ENCODE measurements at places on chromosomes 3 and 15.

- DNase-seq: no peak
Observed at GRCh38 chr3:143445118-143445517, 325.5 kb downstream of the CHST2 start.

DNA sequence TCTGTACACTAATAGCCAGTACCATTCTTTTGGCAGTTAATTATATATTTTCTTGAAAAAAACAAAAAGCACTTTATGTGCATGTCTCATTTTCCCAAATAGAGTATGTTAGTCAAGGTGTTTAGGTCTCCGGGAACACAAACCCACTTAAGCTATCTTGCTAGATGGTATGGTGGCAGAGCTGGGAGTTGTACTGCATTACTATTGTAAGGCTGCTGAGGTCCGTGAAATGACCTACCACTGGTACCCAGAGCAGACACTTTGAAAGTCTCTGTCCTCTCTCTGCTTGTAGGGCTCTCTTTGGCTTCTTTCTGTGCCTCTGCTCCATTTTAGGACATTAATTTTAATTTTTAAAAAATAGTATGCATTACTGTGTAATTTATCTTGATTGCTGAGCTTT, 8.8 kb downstream of the TMOD3 start:
- no peak for DNase-seq

GRCh38 chr3:67605377-67605776, 49.0 kb downstream of the SUCLG2 start:
- no peak for DNase-seq

GRCh38 chr3:61681636-61682035, 120.3 kb downstream of the PTPRG start:
- no peak for DNase-seq

- no peak for DNase-seq
Observed at GRCh38 chr3:45506751-45507391, 87.7 kb upstream of the LIMD1 start.

- peak; percentile 25 for DNase-seq
Observed at GRCh38 chr3:176633511-176633910, 563.8 kb downstream of the TBL1XR1 start.

- DNase-seq: no peak
Observed at GRCh38 chr3:114411811-114412803, 118.3 kb downstream of the TIGIT start.

DNA sequence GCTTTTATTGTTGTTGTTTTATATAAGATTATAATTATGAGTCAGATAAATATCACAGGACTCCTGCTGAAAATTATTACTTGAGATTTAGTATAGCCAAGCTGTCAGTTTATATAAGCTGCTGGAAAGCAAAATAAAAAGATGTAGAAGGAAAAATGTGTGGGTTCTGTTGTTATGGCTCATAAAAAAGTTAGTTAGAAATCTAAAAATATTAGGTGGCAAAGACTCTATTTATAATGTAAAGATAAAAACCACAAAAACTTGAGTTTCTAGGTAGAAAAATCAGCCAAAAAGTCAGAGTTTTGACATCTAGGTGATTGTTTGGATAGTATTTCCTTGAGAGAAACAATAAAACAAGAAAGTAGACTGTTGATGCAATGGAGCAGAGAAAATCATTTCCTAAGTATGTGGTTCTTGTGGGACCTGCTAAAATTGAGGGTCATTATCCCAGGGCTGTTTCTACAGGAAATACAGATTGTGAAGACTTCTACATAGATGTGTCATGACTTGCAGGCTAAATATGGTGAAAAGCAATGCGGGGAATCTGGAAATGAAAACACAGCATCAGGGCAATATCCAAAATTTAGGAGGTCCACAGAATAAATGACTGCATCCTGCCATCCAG, 1109.6 kb upstream of the CADM2 start:
- no peak for DNase-seq

GRCh38 chr3:125123451-125124305, 67.9 kb upstream of the HEG1 start:
- DNase-seq: peak; percentile 65

DNA sequence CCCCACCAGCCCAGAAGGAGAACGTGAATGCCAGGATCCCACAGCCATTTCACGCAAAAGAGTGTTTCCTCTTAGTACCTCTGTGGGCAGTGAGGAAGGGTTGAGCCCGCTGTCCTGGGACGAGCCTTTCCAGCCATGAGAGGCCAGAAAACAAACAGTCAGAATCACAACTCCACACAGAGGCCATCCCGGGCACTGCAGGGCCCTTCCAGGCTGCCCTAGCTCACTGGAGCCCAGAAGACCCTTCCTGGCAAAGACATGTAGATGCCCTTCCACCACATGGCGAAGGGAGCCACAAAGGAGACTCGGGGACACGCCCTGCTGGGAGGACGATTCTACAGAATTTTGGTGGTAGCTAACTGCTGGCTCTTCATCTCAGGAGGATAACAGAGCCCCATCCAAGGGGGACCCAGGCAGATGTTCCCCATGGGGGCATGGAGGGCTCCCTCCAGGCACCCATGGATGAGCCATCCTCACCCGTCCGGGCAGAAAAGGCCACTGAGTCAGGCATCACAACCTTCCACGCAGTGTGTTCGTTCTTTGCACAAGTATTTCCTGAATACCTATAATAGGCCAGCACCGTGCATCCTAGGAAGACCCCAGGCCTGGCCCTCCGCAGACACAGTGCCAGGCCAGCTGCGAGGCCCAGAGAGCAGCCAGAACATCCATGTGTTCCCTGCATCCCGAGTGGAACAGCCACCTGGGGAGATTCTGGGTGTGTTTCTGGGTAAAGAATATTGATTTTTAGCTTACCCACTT, 47.2 kb downstream of the SLC12A8 start:
- DNase-seq: peak; percentile 39

DNA sequence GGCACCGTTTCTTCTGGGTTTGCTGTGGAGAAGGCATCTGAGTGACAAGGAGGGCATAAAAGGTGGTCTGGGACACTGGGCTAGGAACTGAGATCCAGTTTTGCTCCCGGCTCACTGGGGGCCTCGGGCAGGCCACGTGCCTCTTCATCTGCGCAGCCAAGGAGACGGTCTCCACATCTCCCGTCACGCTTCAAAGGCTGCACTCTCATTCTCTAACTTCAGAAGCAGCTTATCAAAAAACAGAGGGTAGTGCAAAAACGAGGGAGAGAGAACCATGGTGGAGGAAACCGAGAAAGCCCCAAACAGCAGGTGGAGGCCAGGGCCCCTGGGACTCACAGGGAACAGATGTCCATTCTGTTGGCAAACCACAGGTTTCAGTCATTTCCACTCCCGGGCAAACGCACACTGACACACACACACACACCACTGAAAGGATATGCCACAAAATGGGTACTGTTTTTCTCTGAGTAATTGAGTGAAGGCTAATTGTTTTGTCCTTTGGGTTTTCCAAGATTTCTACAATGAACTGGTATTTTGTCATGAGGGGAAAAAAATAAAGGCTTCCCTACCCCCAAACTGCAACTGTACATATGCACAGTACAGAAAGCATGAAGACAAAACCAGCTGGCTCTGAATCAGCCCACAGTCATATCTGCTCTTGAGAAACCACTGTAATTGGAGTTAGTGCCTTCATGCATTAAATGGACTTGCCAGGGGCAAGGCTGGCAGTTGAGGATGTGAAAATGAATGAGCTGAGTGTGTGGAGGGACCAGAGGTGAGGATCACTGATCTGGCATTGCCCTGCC, 71.9 kb downstream of the MGLL start:
- DNase-seq: peak; percentile 33
